ENCODE measurements at places on chromosomes 2 and 18. TPM values are rescaled to one million over a fixed set of nuclear protein-coding genes. Genes with fewer than 3 reads are reported as not detected.

DNA sequence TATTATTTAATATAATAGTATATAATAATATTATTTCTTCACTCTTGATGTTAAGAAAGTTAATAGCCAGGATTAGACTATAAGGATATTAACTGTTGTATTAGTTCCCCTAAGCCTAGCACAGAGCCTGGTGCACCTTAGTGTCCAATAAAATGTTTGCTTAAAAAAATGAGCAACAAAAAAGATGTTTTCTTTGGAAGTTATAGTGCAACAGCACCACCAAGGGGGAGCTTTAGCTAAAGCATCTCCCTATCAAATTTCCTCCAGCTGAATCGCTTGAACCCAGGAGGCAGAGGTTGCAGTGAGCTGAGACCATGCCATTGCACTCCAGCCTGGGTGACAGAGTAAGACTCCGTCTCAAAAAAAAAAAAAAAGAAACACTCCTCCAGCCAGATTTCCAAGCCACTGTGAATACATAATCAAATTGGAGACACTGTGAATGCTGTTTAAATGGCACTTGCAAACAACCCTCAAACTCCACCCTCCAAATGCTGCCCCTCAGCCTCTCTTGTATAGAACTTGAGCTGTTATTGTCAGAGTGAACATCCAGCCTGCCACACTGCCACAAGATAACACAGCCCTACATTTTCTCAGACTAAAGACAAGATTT is 221.9 kb downstream of the DYM start:
- peak; percentile 50 for DNase-seq
- no peaks in the 10 kb centered on the region for H3K27me3 ChIP-seq
- H3K4me3 ChIP-seq = no peak overlapping the region
- peaks cover 4% of the 10 kb centered on the region for H3K36me3 ChIP-seq
- no peaks in the 10 kb centered on the region for H3K4me1 ChIP-seq
- H3K27ac ChIP-seq = no peak overlapping the region

DNA sequence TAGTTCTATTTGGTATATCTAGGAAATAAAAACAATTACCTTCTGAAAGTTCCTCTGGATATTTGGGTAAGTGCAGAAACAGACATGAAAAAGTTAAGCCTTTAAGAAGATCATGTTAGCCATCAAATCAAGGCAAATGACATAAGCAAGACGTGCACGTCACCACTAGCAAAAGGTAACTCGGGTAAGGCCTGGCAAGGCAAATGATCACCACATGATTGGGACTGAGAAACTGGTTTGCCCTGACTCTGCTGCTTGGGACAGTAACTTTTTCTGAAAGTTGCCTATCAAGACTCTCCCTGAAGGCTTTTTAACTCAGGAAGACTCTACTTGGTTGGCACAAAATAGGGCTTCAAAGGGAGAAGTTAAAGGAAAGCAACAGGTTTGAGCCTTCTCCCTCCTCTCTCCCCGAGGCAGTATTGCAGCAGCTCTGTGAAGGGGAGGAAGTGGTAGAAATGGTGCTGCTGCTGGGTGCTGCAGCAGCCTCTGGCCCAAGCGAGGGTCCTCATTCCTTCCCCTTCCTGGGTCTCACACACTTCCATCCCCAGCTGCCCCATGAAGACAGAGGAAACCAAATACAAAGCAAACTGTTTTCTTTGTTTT is 17.1 kb upstream of the TMEM237 start:
- no peaks in the 10 kb centered on the region for H3K27me3 ChIP-seq
- H3K36me3 ChIP-seq = no peaks in the 10 kb centered on the region
- no peak overlapping the region for H3K4me3 ChIP-seq
- no peak overlapping the region for H3K27ac ChIP-seq

The ABCB11 gene
- total RNA-seq = 0.15 TPM

- H3K27me3 ChIP-seq = no peaks in the 10 kb centered on the region
- H3K4me3 ChIP-seq = no peak overlapping the region
These were observed 65.9 kb downstream of the C1D start for GRCh38 chr2:67996772-67997527.

The TRIM43B gene
- total RNA-seq = not detected

All from lung (tissue), 17 donors.